ENCODE measurements at places on chromosomes 6 and 20.

DNA sequence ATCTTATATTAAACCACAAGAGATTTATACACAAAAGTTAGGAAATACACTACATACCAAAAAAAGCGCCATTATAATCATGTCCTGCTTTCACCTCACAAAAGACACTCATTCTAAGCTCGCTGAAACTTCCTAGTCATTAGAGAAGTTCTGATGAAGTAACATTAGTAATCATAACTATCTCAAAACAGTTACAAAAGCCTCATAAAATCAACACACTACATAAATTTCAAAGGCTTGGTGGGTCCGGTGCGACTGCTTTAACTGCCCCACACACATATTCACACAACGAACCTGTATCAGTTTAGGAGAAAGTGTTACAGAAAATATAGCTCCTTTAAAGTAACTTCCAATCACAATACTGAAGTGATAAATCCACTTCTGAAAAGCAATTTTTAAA lies 1.9 kb downstream of the PHIP start:
- no peak for DNase-seq

- DNase-seq = no peak
These were observed 32.1 kb upstream of the CALHM6 start for GRCh38 chr6:116429111-116429510.

DNA sequence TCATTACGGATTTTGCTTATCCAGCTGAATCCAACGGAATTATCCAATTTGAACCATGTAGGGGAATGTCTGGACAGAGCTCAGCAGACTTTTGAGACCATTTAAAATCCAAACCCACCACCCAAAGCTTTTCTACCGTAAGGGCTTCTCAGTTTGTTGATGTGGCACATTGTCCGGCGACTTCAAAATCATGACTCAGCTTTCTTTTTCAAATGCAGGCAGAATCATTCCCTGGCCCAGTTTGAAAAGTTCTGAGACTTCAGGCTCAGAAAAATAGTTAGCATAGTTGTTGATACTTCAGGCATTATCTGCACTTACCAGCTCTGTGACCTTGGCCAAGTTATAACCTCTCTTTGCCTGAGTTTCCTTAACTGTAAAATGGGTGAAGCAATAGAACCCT lies 182.2 kb downstream of the PTPRT start:
- DNase-seq = no peak

- DNase-seq = no peak
These were observed 32.3 kb downstream of the SNX5 start for GRCh38 chr20:17936286-17936760.

DNA sequence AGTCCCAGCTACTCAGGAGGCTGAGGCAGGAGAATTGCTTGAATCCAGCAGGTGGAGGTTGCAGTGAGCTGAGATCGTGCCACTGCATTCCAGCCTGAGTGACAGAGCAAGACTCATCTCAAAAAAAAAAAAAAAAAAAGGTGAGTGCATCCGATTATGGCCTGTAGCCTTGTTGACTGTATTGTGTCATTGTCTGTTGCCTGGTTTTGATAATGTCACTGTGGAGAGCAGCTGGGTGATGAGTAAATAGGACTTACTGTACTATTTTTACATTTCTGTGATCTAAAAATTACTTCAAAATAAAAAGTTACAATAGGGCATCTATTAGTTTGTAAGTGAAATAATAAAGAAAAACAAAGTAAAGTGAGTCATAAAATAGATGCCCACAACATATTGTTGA lies 134.1 kb upstream of the SALL4 start:
- DNase-seq = no peak

GRCh38 chr6:143018955-143019354 lies 41.7 kb upstream of the AIG1 start:
- no peak for DNase-seq

DNA sequence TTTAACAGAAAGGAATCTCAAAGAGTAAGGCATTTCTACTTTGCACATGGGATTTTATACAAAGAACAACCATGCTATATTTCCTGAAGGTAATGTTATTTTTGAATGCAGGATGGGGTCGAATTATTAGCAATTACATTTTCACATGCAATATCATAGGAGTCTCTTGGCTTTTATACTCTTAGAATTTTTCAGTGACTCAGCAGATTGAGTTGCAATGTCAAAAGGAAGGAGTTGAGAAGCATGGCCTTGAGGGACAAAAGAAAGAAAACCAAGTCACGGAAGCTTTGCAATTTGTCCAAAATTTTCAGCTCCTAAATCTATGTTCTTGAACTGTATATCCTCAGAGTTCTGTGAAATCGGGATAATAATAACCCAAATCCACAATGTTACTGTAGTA lies 181.1 kb downstream of the GRM1 start:
- DNase-seq = no peak

- no peak for DNase-seq
These were observed 563.8 kb downstream of the LMBRD1 start for GRCh38 chr6:69232911-69233448.

DNA sequence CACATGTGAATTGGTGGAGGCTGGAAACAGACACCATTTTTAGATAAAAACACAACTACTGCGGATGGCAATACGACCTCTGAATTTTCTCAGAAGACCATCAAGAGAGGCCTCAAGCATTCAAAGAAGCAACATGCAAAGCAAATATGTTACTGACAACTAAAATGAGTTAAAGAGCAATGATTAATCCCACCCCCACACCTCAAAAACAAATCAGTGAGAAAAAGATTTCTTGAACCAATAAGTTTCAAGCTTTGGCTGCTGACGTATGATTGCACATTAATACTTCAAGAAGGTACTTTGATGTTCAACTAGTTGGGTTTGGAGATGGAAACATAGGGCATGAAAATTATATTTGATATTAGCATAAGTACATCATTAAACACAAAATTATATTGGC lies 982 bp downstream of the MMUT start:
- no peak for DNase-seq

DNA sequence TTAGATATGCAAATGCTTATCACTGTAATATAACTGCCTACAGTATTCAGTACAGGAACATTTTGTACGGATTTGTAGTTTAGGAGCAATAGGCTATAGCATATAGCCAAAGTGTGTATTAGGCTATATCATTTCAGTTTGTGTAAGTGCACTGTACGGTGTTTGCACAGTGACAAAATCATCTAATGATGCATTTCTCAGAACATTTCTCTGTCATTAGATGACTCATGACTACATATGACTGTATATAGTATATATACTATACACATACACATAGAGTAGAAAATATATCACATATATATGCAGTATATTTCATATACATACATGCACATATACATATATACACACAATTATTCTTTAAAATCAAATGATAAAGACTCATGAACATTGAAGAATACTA lies 158.4 kb downstream of the PTCHD4 start:
- DNase-seq = no peak

GRCh38 chr20:35226884-35227681 lies 593 bp downstream of the MMP24 start:
- no peak for DNase-seq

DNA sequence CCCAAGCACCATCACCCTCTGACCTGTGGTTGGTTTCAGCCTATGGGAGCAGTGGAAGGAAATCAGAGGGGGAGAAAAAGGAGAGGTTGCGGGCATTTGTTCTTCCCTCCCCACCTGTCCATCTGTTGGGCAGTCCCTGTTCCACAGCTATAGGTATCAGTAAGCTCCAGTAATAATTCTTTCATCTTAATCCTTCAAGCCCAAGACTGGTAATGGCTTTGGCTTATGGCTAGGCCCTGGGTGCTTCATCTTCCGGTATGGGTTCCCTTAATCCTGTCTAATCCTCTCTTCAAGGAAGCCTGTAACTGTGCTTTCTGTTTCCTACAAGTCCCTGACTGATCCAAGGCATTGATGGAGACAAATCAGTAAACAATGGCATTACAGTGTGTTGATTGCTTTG lies 42.2 kb upstream of the STK35 start:
- no peak for DNase-seq

DNA sequence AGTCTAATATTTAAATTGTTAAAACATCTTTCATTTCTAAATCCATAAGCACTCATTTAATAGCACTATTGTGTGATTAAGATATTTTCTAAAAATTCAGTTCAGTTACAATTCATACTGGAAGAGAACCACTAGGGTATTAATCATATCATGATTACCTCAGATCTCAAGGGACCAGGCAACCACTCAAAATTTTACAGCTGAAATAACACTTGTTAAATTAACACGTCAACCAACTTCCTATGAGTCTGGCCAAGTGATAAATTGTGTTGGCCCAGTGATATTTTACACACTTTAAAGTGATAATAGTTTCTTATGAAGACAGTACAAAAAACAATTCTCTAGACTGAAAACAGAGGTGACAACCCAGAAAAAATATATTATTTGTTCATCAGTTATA lies 869.0 kb upstream of the ADGRB3 start:
- DNase-seq = no peak

- DNase-seq = no peak
These were observed 45.9 kb upstream of the POU5F1 start for GRCh38 chr6:31216208-31216898.

- no peak for DNase-seq
These were observed 3.1 kb downstream of the PBOV1 start for GRCh38 chr6:138215093-138215782.

DNA sequence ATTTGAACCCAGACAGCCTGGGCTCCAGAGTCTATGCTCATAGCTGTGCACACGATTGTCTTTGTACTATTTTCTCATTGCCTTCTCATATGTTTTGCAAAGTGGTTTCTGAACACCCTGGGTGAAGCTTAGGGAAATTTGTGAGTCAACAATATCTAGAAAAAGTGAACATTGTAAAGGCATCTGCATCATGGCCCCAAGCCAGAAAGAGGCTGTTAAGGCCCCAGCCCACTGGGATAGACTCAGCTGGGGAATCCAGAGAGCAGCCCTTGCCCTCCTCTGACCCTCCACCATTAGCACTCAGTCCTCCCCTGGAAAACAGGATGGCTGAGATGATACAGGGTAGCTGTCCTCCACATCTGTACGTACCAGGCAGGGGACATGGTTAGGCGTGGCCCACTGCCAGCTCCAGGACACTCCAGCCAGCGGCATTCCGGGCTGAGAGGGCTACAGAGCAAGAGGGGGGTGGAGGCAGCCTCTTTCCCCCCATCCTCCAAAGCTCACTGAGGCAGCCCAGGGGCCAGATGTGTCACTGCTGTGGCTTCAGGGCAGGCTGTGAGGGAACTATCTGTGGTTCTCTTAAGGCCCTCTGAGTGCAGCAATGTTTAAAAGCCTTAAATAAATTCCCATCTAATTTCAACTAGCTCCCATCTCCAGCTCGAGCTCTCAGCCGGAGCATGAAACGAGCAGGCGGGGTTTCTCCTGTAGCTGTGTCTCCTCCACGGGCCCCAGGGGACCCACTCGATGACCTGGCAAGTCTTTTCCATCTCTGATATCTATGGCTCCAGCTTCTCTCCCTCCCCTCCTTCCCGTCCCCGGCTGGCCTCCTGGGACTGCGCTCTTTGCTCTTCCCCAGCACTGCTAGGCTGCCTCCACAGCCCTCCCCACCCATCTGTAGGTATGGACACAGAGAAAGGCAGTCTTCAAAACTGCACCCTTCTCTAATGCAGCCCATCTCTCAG lies 209.4 kb upstream of the LRFN2 start:
- no peak for DNase-seq

DNA sequence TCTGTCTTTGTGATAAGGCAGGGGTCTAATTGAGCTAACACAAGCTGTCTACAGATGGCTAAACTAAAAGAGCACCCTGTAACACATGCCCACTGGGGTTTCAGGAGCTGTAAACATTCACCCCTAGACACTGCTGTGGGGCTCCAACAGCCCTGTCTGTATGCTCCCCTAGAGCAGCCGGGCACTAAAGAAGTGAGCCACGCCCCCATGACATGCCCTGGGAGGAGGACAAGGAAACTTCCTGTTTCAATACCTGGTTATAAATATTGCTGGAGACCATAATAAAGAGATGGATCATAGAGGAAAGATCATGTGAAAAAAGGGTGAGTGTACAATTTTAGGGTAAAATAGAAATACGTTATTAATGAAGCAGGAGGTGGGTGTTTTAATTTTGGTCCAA lies 667.7 kb upstream of the AGPAT4 start:
- DNase-seq = no peak

DNA sequence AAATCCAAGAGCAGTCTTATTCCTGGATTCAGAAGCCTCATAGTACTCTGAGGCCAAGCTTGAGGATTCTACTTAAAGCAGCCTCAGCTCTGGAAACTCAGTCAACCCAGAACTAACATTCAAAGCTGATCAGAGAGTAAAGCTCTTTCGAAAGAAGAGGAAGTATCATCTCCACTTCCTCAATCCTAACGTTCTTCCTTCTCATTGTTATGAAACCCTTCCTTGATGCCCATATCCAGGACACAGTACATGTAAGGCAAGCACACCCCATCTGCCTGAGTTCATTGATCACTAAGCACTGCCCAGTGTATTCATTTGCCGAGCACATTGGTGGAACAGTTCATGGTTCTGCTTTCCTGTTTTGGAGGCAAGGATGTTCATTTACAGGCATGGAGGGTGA lies at the start of gene IPCEF1:
Gene IPCEF1 (minus strand): TSS at position 114 of the 400 bp plus-strand sequence. CDS start 90,856 bp downstream, outside the sequence.
- DNase-seq = no peak

- no peak for DNase-seq
These were observed 7.3 kb upstream of the HNF4A start for GRCh38 chr20:44348168-44348659.

- DNase-seq = no peak
These were observed 537.9 kb upstream of the GJE1 start for GRCh38 chr6:141594874-141595273.

DNA sequence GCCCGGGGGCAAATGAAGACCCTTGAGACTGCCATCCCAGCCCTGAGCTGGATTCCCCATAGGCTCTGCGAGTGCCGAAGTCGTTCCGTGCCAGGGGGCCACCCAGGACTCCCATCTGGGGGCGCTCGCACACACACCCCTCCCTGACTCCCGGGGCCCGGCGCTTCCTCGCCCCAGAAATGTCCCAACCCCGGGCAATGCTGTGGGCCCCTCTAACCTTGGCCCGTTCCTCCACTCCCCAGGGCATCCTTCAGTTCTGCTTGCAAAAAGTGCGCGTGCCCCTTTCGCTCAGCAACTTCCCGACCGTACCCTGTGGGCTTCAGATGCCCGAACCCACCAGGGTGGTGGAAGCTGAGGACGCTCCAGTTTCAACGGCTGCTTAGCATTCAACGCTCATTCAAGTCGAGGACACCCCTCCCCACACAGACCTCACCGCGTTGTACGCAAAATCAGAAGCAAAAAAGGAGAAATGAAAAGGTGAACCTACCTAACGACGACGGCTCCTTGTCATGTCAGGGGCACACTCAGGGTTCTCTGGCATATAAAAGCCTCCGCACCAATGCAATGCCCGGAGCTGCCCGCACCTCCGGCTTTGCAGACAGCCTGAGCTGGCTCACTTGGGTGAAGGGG lies 25.3 kb downstream of the RIPOR2 start:
- no peak for DNase-seq

GRCh38 chr20:7980332-7981046 lies 39.1 kb downstream of the TMX4 start:
- no peak for DNase-seq

- DNase-seq = no peak
These were observed 47.7 kb downstream of the CTNNBL1 start for GRCh38 chr20:37741570-37741969.

DNA sequence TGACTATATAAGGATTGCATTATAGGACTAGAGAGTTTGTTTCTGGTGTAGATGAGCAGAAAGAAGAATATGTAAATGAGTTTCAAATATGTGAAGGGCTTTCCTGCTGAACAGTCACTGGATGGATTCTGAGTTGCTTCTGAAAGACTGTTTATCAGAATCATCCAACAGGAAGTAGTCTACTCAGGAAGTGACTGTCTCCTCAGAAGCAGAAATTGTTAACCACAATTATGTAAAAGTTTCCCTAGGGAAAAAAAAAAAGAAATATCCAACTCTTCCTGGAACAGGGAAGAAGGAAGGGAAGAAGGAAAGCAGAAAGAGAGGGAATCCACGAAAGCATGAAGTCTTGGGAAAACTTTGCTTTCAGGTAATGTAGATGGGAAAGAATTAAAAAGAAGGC lies 138.9 kb downstream of the TENT5A start:
- DNase-seq = no peak

Measured in stimulated activated CD8-positive, alpha-beta memory T cell treated with anti-CD3 and anti-CD28 coated beads, Interleukin-4, amount 100 ng/mL, for 4 hours (primary cell).